ENCODE measurements at places on chromosomes 3 and 15.

DNA sequence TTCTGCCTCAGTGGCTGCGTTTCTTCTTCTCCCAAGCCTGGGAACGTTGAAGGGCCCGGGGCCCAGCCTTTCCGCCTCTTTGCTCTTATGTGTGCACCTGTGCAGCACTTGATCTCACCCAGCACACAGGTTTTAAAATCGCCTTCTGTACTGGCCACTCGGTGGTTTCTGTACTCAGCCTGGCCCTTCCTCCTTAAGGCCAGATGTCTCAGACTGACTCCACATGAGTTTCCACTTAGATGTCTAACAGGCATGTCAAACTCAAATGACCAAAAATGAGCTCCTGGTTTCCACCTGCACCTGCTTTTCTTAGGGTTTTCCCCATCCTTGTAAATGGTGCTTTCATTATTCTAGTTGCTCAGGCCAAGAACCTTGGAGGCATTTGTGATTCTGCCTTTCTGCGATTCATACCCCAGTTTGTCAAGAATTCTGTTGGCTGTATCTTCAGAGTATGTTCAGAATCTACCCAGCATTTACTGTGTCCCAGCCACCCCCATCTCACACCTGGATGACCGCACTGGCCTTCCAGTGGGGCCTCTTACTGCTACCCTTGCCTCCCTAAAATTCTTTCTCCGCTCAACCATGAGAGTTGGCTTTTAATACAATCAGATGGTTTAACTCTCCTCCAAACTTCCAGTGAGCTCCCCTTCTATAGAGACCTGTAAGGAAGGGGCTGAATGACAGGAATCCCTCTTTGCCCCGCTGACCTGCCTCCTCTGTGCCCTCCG is 2.2 kb upstream of the TRAK1 start:
- DNase-seq = no peak

GRCh38 chr3:178584722-178585380 is 48.6 kb downstream of the KCNMB2 start:
- no peak for DNase-seq

GRCh38 chr15:79682285-79682684 is 214.5 kb downstream of the MTHFS start:
- DNase-seq = no peak

- no peak for DNase-seq
These were observed 1345.0 kb downstream of the NSUN3 start for GRCh38 chr3:95407709-95408463.

GRCh38 chr15:34349769-34350168 is 6.7 kb downstream of the NUTM1 start:
- DNase-seq = no peak

DNA sequence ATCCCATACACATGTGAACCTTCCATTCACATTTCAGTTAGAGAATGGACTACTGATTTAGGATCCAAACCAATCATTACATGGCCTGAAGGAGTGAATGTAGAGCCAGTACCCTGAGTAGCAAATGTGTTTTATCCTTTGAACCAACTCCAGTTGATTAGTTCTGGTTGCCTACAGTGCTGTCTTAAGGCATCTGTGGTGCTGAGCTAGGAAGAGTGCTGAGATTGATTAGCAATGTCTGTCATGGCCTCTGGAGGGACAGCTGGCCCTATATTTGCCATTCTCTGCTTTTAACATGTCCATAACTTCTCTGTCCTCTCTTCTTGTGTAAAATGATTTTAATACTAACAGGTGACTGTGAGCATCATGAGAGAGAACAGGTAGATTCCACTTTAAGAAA is 11.1 kb downstream of the LRTM1 start:
- no peak for DNase-seq

DNA sequence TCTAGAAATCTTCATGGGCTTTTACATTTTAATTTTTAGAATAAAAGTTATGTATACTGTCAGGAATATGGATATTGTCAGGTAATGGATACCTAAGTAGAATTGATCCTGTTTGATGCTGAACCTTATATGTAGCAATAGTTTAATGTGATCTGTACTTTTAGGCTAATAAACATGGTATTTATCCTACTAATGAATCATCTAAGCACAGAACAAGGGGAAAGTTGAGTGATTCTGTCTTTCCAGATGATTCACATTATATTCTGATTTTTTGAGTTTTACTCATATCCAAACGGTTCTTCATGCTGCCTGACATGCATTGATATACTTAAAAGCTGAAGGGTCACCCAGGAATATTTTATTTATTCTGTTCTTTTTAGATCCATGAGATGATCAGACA is 34.5 kb downstream of the FANCI start:
- DNase-seq = no peak

- no peak for DNase-seq
These were observed 176.1 kb downstream of the MINAR1 start for GRCh38 chr15:79608066-79608864.

DNA sequence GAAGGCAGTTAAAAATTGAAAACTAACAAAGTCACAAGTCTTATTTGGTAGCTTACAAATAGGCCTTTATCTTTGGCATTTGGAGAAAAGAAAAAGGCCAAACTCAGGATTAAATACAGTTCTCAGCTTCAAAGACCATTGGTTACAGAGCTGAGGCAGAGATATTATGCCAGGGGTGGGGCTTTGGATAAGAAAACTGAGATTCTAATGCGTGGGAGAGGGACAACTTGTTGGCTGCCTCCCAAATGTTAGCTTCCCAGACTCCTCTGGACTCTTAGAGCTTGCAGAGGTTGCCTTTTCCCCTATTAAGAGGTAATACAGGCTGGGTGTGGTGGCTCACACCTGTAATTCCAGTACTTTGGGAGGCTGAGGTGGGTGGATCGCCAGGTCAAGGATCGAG is 231.8 kb downstream of the SQOR start:
- no peak for DNase-seq

GRCh38 chr3:142888099-142888480 is 793 bp downstream of the PCOLCE2 start:
- DNase-seq = no peak

GRCh38 chr3:64488939-64489338 is 198.9 kb downstream of the ADAMTS9 start:
- no peak for DNase-seq

- no peak for DNase-seq
These were observed 106.2 kb downstream of the XXYLT1 start for GRCh38 chr3:195164573-195165264.
